ENCODE measurements at places on chromosomes 5 and 9.

DNA sequence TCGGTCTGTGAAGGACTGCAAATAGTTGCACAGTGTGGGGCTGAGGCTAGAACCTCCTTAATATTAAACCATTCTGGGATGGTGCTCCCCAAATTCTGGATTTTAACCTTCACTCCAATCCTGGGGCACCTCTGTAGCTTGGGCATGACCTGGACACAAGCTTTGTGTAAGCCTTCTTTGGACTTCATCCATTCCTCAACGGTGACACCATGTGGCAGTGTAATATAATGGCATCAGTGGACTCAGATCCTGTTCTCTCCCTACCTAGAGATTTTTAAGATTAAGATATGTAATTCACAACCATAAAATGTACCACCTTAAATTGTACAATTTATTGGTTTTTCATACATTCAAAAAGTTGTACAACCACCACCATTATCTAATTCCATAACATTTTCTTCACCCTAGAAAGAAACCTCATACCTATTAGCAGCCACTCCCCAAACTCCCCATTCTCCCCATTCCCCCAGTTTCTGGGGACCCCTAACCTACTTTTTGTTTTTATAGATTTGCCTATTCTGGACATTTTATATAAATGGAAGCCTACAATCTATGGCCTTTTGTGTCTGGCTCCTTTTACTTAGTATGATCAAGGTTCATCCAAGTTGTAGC lies 4.8 kb upstream of the PLGRKT start:
- DNase-seq = peak; percentile 70

GRCh38 chr5:29697785-29698414 lies 1495.6 kb upstream of the CDH6 start:
- DNase-seq = no peak

GRCh38 chr9:90789862-90790261 lies 11.8 kb upstream of the SYK start:
- peak; percentile 15 for DNase-seq

DNA sequence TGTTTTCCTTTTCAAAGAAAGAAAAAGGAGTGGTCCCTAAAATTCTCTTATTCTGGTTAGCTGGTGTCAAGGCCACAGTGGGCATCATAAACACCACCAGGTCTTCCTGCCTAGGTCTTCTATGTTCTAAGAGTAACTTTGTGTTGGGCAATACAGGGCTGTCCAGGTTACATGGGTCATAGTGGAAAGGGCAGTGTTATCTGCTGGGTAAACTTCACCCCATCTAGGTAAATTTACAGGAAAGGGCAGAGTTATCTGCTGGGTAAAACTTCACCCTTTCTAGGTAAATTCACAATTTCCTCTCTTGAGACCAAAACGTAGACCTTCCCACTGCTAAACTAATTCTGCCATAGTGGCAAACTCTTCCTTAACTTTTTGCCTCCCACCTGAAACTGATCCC lies 18.9 kb upstream of the JAKMIP2 start:
- no peak for DNase-seq

GRCh38 chr5:167934551-167934971 lies 356.9 kb upstream of the WWC1 start:
- peak; percentile 29 for DNase-seq

- no peak for DNase-seq
These were observed 7.4 kb downstream of the SEMA5A start for GRCh38 chr5:9538504-9538903.

DNA sequence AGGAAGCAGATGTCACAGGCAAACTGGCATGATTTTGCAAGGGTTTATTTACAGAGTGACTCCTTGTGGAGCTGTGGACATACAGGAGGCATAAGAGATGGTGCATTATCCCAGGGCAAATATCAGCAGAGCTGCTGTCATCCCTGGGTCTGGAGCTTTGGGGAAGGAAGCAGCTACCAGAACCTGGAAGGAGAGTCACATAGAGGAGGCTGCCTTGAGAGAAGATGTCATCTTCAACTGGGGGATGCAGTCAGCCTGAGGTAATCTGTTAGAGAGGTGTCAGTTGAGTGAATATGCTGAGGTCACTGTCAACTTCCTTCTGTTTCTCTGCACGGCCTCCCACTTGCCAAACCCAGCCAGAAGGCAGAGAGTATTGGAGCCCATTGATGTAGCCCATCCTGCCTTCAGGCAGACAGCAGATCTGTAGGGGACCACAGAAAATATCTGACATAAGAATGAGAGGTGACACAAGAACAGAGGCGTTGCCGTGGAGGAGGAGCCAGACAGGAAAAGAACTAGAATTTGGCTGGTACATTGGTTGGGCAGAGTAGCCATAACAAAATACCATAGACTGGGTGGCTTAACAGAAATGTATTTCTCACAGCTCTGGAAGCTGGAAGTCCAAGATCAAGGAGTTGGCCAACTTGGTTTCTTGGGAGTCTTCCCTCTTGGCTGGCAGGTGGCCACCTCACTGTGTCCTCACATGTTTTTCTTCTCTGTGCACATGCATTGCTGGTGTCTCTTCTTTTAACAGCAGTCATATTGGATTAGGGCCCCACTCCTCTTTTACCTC lies 102.8 kb downstream of the SNX18 start:
- no peak for DNase-seq

- peak; percentile 56 for DNase-seq
These were observed 2.2 kb upstream of the DNAJB5 start for GRCh38 chr9:34987160-34987901.

DNA sequence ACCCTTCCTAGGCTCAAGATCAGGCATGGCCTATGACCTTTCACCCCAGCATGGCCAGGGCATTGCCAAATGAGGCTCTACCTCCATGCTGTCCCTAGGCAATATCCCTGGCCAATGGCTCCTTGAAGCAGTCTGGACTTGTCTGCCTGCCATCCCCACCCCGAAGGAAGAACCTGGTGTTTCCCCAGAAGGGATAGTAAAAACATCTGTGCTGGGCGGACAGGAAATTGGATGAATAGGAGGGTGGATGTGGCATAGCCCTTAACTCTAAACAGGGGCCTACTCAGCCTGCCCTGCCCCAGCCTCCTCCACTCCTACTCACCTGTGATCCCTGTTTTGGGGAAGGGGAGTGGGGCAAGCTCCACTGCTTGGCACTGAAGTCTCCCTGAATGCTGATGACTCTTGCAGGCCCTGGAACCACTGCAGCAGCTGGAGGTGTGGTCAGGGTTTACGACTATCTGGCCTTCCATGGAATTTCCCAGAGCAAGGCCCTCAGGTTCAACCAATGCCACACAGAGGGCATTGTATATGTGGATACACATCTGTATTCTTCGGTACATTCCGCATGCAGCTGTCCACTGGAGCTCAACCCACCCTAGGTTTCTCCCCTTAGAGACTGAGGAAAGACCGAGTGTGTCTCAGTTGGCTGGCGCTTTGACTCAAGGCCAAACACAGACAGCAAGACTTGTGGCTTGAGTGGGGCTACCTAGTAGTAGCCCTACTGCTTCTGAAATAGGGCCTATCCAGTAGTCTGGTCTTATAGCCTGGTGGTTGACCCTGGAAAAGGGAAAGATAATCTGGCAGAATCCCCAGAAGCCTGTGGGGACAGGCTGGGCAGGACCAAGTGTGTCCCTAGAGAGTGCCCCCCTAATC lies 6.4 kb upstream of the P4HA2 start:
- DNase-seq = no peak

DNA sequence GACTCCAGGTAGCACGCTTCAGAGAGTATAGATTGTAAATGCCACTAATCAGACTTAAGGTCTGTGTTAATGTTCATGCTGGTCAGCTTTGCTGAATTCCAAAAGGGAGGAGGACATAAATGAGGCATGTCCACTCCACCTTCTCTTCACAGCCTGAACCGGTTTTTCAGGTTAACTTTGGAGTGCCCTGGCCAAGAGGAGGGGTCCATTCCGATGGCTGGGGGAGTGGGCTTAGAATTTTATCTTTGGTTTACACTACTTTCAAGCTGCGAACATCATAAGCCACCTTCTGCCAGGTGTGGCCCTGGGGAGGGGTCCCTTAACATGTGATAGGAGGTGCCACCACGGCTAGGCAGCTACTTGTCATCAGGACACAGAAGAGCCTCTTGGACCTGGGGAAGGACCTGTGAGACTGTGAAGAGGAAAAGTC lies 24.2 kb downstream of the ABO start:
- DNase-seq = no peak

Measured in renal cortical epithelial cell (primary cell).